ENCODE measurements at places on chromosomes 5 and 9. TPM values are rescaled to one million over a fixed set of nuclear protein-coding genes. Genes with fewer than 3 reads are reported as not detected.

Gene SMAD5
- 20.4 TPM for polyA plus RNA-seq

Gene SPACA9
- polyA plus RNA-seq: 6.6 TPM

Gene ODF2
- 25.4 TPM for polyA plus RNA-seq

Gene LAMC3
- polyA plus RNA-seq: 37.1 TPM

Gene PRR16
- 11.9 TPM for polyA plus RNA-seq

Gene SLC31A2
- 11.4 TPM for polyA plus RNA-seq

Gene SKP2
- 5.1 TPM for polyA plus RNA-seq

Gene PCDHB9
- polyA plus RNA-seq: 1.2 TPM

Gene AGTPBP1
- polyA plus RNA-seq: 5.5 TPM

Gene FCN1
- polyA plus RNA-seq: 3.6 TPM

Gene STK10
- polyA plus RNA-seq: 10.6 TPM

Gene BNC2
- 10.7 TPM for polyA plus RNA-seq

Gene PTGER4
- 15.7 TPM for polyA plus RNA-seq

Gene ROPN1L
- polyA plus RNA-seq: 0.72 TPM
